ENCODE measurements at places on chromosomes 6 and 20. TPM values are rescaled to one million over a fixed set of nuclear protein-coding genes. Genes with fewer than 3 reads are reported as not detected.

MMUT gene
- polyA plus RNA-seq: 10.2 TPM

RAD21L1 gene
- polyA plus RNA-seq: not detected

LGSN gene
- polyA plus RNA-seq: 0.12 TPM

MAP3K4 gene
- 13.0 TPM for polyA plus RNA-seq

NMBR gene
- polyA plus RNA-seq: not detected

SNX9 gene
- 11.9 TPM for polyA plus RNA-seq

TRIM40 gene
- not detected for polyA plus RNA-seq

CGAS gene
- 13.2 TPM for polyA plus RNA-seq

OR2B6 gene
- not detected for polyA plus RNA-seq

CASS4 gene
- polyA plus RNA-seq: 5.6 TPM

GRCh38 chr20:46157625-46158024 is 39.5 kb downstream of the CD40 start:
- H3K36me3 ChIP-seq: no peaks in the 10 kb centered on the region
- DNase-seq: no peak
- H3K27me3 ChIP-seq: no peaks in the 10 kb centered on the region
- H3K27ac ChIP-seq: no peak overlapping the region
- H3K4me1 ChIP-seq: no peaks in the 10 kb centered on the region
- no peak overlapping the region for H3K4me3 ChIP-seq

DNA sequence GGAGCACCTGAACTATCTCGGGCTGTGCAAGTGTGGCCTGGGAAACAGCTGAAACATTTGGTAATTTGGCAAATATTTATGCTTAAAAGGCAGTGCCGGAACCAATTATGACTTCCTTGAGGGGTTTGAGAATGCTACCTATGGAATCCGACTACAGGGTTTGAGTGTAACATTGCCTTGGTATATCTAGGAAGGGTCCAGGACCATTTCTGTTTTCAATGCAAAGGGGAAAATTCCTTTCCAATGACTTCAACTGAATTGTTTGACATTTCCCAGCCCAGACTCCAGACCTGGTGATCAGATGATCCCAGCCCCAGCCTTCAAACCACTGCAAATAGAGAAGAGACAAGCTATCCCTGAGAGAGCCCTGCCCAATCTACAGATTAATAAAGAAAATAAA is 4.6 kb upstream of the PPP1R3G start:
- H3K4me1 ChIP-seq: no peaks in the 10 kb centered on the region
- no peak overlapping the region for H3K4me3 ChIP-seq
- H3K27me3 ChIP-seq: no peaks in the 10 kb centered on the region
- no peak for DNase-seq

GRCh38 chr20:43171930-43172329 is 17.8 kb downstream of the PTPRT start:
- H3K36me3 ChIP-seq: no peaks in the 10 kb centered on the region
- H3K4me3 ChIP-seq: no peak overlapping the region
- no peak for DNase-seq

- no peak for DNase-seq
- H3K27me3 ChIP-seq: no peaks in the 10 kb centered on the region
- no peak overlapping the region for H3K4me3 ChIP-seq
- no peak overlapping the region for H3K27ac ChIP-seq
Measured at GRCh38 chr6:154143753-154144152, 104.7 kb downstream of the OPRM1 start.

DNA sequence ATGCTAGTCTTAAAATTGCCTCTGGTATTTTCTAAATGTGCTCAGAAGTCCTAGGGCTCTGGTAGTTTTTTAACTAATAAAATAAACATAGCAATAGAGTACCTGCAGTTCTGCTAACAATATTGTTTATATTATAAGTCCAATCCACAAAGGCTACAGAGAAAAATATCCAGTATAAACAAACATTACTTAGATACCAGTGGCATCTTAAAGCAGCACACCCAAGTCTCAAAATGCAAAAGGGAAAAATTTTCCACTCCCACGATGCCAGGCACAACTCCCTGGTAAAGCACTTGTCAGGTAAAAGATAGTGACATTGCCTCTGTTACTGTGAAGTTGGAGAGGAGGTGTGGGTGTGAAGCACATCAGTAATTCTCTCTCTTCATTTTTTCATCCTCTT is 123.3 kb downstream of the OGFRL1 start:
- no peaks in the 10 kb centered on the region for H3K4me1 ChIP-seq
- DNase-seq: no peak
- H3K27me3 ChIP-seq: no peaks in the 10 kb centered on the region
- no peak overlapping the region for H3K4me3 ChIP-seq
- no peak overlapping the region for H3K27ac ChIP-seq
- no peaks in the 10 kb centered on the region for H3K36me3 ChIP-seq

DNA sequence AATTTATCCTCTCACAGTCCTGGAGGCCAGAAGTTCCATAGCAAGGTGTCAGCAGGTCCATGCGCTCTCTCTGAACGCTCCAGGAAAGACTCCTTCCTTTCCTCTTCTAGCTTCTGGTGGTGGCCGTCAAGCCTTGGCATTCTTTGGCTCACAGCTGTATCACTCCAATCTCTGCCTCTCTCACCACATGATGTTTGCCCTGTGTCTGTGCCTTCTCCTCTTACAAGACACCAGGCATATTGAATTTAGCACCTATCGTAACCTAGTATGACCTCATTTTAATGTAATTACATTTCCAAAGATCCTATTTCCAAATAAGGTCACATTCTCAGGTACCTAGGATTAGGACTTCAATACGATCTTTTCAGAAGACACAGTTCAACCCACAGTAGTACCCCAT is 428.5 kb downstream of the CD83 start:
- H3K27me3 ChIP-seq: no peaks in the 10 kb centered on the region
- H3K4me3 ChIP-seq: no peak overlapping the region
- no peak for DNase-seq
- H3K36me3 ChIP-seq: no peaks in the 10 kb centered on the region

DNA sequence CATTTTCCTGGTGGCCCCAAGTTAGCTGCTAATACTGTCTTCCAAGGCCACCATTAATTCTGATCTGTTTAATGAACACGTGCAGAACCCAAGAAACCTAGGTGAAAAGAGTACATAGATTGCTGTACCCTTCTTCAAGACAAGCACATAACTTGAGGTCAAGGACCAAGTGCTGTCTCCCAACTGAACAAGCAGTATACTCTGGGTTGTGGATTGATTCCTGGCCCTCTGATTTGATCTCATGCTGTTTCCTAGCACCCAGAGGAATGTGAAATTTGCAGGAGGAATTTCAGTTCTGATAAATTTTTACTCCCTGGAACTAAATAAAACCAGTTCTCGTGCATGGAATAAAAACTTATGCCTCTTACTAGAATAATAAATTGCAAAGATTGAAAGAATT is 75.6 kb downstream of the MTFR2 start:
- H3K36me3 ChIP-seq: no peaks in the 10 kb centered on the region
- DNase-seq: no peak
- H3K4me1 ChIP-seq: no peaks in the 10 kb centered on the region

- peaks cover 18% of the 10 kb centered on the region for H3K4me1 ChIP-seq
- no peak overlapping the region for H3K27ac ChIP-seq
- DNase-seq: no peak
- no peak overlapping the region for H3K4me3 ChIP-seq
- H3K36me3 ChIP-seq: no peaks in the 10 kb centered on the region
Measured at GRCh38 chr6:1775441-1775840, 165.7 kb downstream of the FOXC1 start.

- H3K27me3 ChIP-seq: no peaks in the 10 kb centered on the region
- no peak overlapping the region for H3K4me3 ChIP-seq
- H3K4me1 ChIP-seq: no peaks in the 10 kb centered on the region
- no peaks in the 10 kb centered on the region for H3K36me3 ChIP-seq
- no peak for DNase-seq
Measured at GRCh38 chr6:146666909-146667308, 68.1 kb downstream of the ADGB start.

DNA sequence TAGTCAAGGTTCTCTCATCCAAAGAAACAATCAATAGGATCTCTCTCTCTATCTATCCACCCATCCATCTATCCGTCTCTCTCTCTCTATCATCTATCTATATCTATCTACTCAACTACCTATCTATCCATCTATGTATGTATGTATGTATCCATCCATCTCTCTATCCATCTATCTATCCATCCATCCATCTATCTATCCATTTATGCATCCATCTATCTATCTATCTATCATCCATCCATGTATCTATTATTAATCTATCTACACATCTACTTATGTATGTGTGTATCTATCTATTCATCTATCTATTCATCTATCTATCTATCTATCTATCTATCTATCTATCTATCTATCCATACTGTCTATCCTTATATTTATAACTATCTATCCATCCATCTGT is 99.3 kb downstream of the FNDC1 start:
- no peak overlapping the region for H3K27ac ChIP-seq
- H3K4me3 ChIP-seq: no peak overlapping the region
- H3K27me3 ChIP-seq: no peaks in the 10 kb centered on the region
- H3K36me3 ChIP-seq: no peaks in the 10 kb centered on the region
- H3K4me1 ChIP-seq: no peaks in the 10 kb centered on the region

DNA sequence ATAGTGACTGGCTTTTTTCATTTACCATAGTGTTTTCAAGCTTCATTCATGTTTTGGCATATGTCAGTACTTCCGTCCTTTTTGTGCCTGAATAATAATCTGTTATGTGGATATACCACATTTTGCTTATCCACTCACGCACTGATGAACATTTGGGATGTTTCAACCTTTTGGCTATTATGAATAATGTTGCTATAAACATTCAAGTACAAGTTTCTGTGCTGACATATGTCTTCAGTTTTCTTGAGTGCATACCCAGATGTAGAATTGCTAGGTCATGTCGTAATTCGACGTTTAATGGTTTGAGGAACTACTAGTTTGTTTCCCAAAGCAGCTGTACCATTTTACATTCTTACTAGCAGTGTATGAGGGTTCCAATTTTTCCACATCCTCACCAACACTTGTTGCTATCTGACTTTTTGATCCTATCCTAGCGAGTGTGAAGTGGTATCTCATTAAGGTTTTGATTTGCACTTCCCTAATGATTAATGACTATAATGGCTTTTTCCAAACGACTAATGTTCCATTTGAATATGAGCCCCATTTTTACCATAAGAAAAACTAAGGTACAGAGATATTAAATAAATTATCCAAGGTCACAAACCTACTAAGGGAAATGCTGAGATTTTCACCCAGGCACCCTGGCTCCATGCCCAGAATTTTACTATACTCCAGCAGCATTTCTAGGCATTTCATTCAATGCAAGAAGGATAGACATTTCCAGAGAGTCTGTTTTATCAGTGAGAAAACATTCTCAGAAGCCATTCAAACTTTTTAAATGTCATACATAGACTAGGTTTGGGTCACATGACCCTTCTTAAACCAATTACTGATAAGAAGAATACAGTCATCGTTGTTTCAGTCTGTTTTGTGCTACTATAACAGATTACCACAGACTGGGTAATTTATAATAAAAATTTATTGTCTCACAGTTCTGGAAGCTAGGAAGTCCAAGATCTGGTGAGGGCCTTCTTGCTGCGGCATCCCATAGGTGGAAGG is 71.1 kb upstream of the RUNX2 start:
- H3K36me3 ChIP-seq: no peaks in the 10 kb centered on the region
- H3K4me1 ChIP-seq: no peaks in the 10 kb centered on the region
- no peak for DNase-seq
- H3K4me3 ChIP-seq: no peak overlapping the region
- no peak overlapping the region for H3K27ac ChIP-seq

- DNase-seq: no peak
- H3K27me3 ChIP-seq: no peaks in the 10 kb centered on the region
- H3K27ac ChIP-seq: no peak overlapping the region
- H3K36me3 ChIP-seq: peaks cover 32% of the 10 kb centered on the region
Measured at GRCh38 chr20:35347011-35347410, 54.8 kb upstream of the FAM83C start.

- H3K27ac ChIP-seq: no peak overlapping the region
- no peak overlapping the region for H3K4me3 ChIP-seq
- H3K27me3 ChIP-seq: no peaks in the 10 kb centered on the region
- DNase-seq: no peak
Measured at GRCh38 chr6:106614592-106615257, 14.6 kb downstream of the RTN4IP1 start.

DNA sequence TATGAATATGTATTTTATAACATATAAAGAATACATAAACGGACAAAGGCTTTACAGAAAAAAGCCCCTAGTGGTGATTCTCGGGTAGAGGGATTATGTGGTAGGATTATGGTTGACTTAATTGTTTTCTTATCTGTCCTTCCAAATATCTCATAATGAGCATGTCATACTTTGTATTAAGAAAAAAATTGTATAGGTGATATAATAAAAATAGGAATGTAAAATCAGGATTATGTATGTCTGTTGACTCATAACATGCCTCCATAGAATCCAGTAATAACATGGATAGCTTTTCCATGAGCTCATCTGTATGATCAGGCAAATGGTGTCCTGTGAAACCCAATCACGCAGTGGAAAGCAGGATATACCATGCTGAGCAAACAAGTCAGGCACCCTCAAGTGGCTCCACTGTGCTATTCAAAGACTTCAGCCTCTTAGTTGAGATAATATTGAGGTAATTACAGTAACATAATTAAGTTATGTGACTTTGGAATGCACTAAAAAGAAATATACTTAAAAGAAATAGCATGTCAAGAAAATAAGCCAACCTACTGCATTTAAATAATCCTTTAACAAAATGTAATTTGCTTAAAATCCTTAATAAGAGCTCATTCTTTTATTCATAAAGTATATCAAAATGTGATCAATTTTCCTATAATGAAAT is 39.6 kb upstream of the PRELID3B start:
- peaks cover 5% of the 10 kb centered on the region for H3K27me3 ChIP-seq
- H3K4me1 ChIP-seq: no peaks in the 10 kb centered on the region
- DNase-seq: no peak
- H3K27ac ChIP-seq: no peak overlapping the region
- no peaks in the 10 kb centered on the region for H3K36me3 ChIP-seq

DNA sequence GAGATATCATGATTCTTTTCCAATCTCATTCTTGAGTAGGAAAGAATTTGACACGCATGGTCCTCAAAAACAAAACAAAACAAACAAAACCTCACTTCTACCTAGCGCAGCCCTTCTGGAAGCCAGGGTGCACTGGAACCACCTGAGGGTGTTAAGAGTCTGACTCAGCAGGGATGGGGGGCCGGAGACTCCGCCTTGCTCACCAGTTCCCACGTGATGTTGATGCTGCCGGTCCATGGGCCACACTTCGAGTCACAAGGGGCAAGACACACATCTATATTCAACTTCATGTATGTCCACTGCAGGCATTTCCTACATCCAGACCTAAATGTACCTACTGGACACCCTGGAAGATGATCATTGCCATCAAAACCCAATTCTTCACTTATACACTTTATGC is 30.4 kb downstream of the BFSP1 start:
- H3K4me1 ChIP-seq: peaks cover 17% of the 10 kb centered on the region

GRCh38 chr6:83702077-83702476 is 6.8 kb downstream of the SNAP91 start:
- no peaks in the 10 kb centered on the region for H3K27me3 ChIP-seq
- no peak overlapping the region for H3K4me3 ChIP-seq
- no peak overlapping the region for H3K27ac ChIP-seq

- no peak overlapping the region for H3K4me3 ChIP-seq
- no peak for DNase-seq
- no peaks in the 10 kb centered on the region for H3K4me1 ChIP-seq
- H3K27me3 ChIP-seq: no peaks in the 10 kb centered on the region
- no peaks in the 10 kb centered on the region for H3K36me3 ChIP-seq
Measured at GRCh38 chr6:63904650-63905248, 269.1 kb downstream of the PHF3 start.

GRCh38 chr6:43848671-43849391 is 78.8 kb downstream of the VEGFA start:
- H3K27me3 ChIP-seq: no peaks in the 10 kb centered on the region
- no peaks in the 10 kb centered on the region for H3K4me1 ChIP-seq
- no peak for DNase-seq
- H3K4me3 ChIP-seq: no peak overlapping the region
- H3K36me3 ChIP-seq: no peaks in the 10 kb centered on the region

GRCh38 chr6:108174371-108175175 is 8.8 kb downstream of the NR2E1 start:
- H3K36me3 ChIP-seq: no peaks in the 10 kb centered on the region
- peaks cover 75% of the 10 kb centered on the region for H3K27me3 ChIP-seq
- no peak for DNase-seq
- no peak overlapping the region for H3K4me3 ChIP-seq
- peaks cover 8% of the 10 kb centered on the region for H3K4me1 ChIP-seq
